ENCODE measurements at places on chromosomes 5 and 9. TPM values are rescaled to one million over a fixed set of nuclear protein-coding genes. Genes with fewer than 3 reads are reported as not detected.
A peak's percentile ranks its signal among the peaks of the same experiment; 100 is the strongest.

DNA sequence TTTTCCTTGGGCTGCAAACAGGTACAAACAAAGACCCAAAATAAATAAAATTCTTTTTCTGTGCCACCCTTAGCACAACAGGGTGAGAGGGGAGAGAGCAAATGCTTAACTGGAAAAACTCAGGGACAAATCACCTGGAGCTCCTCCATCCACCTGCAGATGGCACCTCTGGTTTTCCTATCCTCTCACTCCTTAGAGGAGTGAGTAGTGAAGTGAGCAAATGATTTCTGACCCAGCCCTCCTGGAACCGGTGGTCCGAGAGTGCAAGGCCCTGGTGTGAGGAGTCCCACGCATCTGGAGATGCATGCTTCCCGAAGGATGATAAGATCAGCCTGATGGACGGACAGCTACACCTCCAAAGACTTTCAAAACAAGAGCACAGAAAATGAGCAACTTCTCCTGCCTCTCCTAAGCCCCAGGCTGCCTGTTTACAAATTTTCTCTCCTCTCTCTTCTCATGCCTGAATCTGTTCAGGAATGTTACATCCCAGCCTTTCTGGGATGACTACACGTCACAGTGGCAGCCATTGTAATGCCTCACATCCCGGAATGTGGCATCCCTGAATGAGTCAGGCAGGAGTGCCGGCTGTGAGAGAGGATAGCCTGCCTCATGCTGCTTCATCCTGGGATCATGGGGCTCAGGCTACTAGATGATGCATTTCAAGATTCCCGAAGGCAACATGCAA, 86.4 kb downstream of the ADRB2 start:
- H3K36me3 ChIP-seq: no peaks in the 10 kb centered on the region
- no peak overlapping the region for H3K4me3 ChIP-seq
- no peak overlapping the region for H3K27ac ChIP-seq
- no peaks in the 10 kb centered on the region for H3K27me3 ChIP-seq
- no peak for DNase-seq

GRCh38 chr9:79129865-79130480, 441.8 kb upstream of the TLE4 start:
- no peaks in the 10 kb centered on the region for H3K36me3 ChIP-seq
- H3K27me3 ChIP-seq: peaks cover 2% of the 10 kb centered on the region
- no peak overlapping the region for H3K4me3 ChIP-seq
- no peak overlapping the region for H3K27ac ChIP-seq

GRCh38 chr9:79357616-79358015, 214.1 kb upstream of the TLE4 start:
- H3K4me1 ChIP-seq: peaks cover 7% of the 10 kb centered on the region
- H3K27ac ChIP-seq: no peak overlapping the region
- no peak overlapping the region for H3K4me3 ChIP-seq
- H3K27me3 ChIP-seq: peaks cover 2% of the 10 kb centered on the region

DNA sequence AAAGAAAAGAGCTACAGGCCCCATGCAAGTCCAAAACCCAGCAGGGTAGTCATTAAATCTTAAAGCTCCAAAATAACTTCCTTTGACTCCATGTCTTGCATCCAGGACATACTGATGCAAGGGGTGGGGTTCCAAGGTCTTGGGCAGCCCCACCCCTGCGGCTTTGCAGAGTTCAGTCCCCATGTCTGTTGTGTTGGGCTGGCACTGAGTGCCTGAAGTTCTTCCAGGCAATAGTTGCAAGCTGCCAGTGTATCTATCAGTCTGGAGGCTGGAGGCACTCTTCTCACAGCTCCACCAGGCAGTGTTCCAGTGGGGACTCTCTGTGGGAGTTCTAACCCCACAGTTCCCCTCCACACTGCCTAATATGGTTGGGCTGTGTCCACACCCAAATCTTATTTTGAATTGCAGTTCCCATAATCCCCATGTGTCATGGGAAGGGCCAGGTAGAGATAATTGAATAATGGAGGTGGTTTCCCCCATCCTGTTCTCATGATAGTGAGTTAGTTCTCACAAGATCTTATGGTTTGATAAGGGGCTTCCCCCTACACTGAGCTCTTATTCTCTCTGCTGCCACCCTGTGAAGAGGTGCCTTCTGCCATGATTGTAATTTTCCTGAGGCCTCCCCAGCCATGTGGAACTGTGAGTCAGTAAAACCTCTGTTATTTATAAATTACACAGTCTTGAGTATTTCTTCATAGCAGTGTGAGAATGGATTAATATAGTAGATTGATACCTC, 237.5 kb upstream of the ADRA1B start:
- H3K4me1 ChIP-seq: no peaks in the 10 kb centered on the region
- DNase-seq: no peak
- H3K4me3 ChIP-seq: no peak overlapping the region
- no peaks in the 10 kb centered on the region for H3K27me3 ChIP-seq
- peaks cover 18% of the 10 kb centered on the region for H3K36me3 ChIP-seq
- no peak overlapping the region for H3K27ac ChIP-seq

GRCh38 chr9:92652461-92652860, 17.5 kb downstream of the IPPK start:
- H3K27me3 ChIP-seq: peaks cover 9% of the 10 kb centered on the region
- H3K27ac ChIP-seq: no peak overlapping the region
- peaks cover 6% of the 10 kb centered on the region for H3K36me3 ChIP-seq
- no peaks in the 10 kb centered on the region for H3K4me1 ChIP-seq
- no peak overlapping the region for H3K4me3 ChIP-seq

- no peak for DNase-seq
- H3K27ac ChIP-seq: no peak overlapping the region
- no peaks in the 10 kb centered on the region for H3K27me3 ChIP-seq
- H3K4me3 ChIP-seq: no peak overlapping the region
These were observed 264.8 kb upstream of the BRINP1 start for GRCh38 chr9:119634006-119634405.

GRCh38 chr5:154077696-154078095, 38.9 kb downstream of the MFAP3 start:
- DNase-seq: no peak
- H3K4me1 ChIP-seq: peaks cover 18% of the 10 kb centered on the region
- peaks cover 13% of the 10 kb centered on the region for H3K27me3 ChIP-seq
- no peak overlapping the region for H3K4me3 ChIP-seq

- DNase-seq: peak; percentile 92
- peaks cover 13% of the 10 kb centered on the region for H3K36me3 ChIP-seq
- H3K4me1 ChIP-seq: peaks cover 52% of the 10 kb centered on the region
- H3K27ac ChIP-seq: peak overlapping the region; percentile 97
- peak overlapping the region; percentile 96 for H3K4me3 ChIP-seq
- peaks cover 24% of the 10 kb centered on the region for H3K27me3 ChIP-seq
These were observed 546 bp downstream of the DNAJB5 start for GRCh38 chr9:34989946-34990635.

- no peak overlapping the region for H3K27ac ChIP-seq
- no peak for DNase-seq
- no peaks in the 10 kb centered on the region for H3K36me3 ChIP-seq
- H3K27me3 ChIP-seq: no peaks in the 10 kb centered on the region
- no peak overlapping the region for H3K4me3 ChIP-seq
These were observed 117.8 kb downstream of the MAST4 start for GRCh38 chr5:66713998-66714397.

GRCh38 chr5:32098890-32099310, 75.2 kb downstream of the GOLPH3 start:
- peaks cover 4% of the 10 kb centered on the region for H3K27me3 ChIP-seq
- H3K36me3 ChIP-seq: no peaks in the 10 kb centered on the region
- H3K4me3 ChIP-seq: no peak overlapping the region
- no peak for DNase-seq
- no peak overlapping the region for H3K27ac ChIP-seq

- H3K36me3 ChIP-seq: no peaks in the 10 kb centered on the region
- peak overlapping the region; percentile 14 for H3K4me3 ChIP-seq
- H3K4me1 ChIP-seq: peaks cover 41% of the 10 kb centered on the region
These were observed 128.4 kb downstream of the TTC39B start for GRCh38 chr9:15178631-15179030.

DNA sequence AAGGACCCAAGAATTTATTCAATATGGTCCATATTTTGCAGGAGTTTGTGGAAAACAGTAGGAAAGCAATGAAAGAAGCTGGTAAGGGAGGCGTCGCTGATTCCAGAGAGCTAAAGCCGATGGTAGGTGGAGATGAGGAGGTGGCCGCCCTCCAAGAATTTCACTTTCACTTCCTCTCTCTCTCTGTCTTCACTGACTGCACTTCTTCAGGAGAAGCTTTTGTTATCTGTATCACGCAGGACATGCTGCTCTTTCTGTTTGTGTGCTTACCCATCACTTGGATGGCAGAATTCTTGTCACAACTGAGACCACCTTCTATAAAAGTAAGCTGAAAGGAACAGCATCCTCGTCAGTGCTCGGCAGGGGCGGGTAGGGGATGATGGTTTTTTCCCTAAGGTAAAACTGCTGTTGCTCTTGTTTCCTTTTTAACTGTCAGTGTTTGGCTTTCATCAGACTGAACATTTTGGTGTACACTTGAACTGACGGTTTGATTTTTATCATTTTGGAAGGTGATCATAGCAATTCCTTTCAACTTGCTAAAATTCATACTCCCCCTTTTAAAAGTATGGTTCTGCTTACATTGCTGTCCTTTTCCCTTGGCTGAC, 62.4 kb upstream of the FSD1L start:
- H3K4me3 ChIP-seq: no peak overlapping the region
- no peak overlapping the region for H3K27ac ChIP-seq
- H3K4me1 ChIP-seq: peaks cover 6% of the 10 kb centered on the region
- no peak for DNase-seq
- no peaks in the 10 kb centered on the region for H3K36me3 ChIP-seq

- peaks cover 5% of the 10 kb centered on the region for H3K36me3 ChIP-seq
- peaks cover 4% of the 10 kb centered on the region for H3K4me1 ChIP-seq
- H3K27me3 ChIP-seq: no peaks in the 10 kb centered on the region
These were observed 13.7 kb downstream of the SYK start for GRCh38 chr9:90815183-90815943.

DNA sequence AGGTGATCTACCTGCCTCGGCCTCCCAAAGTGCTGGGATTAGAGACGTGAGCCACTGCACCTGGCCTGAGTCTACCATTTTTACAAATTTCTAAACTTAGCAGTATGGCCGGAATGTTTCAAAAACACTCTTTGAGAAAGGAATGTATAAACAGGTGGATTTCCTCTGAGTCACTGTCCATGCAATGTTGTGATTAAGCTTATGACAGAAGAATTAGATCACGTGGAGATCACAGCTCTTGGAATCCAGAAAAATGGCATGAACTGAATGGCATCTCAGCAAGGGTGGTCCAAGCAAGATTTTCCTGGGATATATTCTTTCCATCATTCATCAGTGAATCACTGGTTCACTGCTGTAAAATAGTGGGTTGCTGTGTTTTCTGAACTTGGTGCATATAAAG, 865.0 kb downstream of the PTPRD start:
- no peaks in the 10 kb centered on the region for H3K27me3 ChIP-seq
- H3K4me1 ChIP-seq: no peaks in the 10 kb centered on the region
- no peak overlapping the region for H3K4me3 ChIP-seq

- no peak for DNase-seq
- H3K27ac ChIP-seq: no peak overlapping the region
- H3K4me1 ChIP-seq: no peaks in the 10 kb centered on the region
- H3K4me3 ChIP-seq: no peak overlapping the region
- H3K36me3 ChIP-seq: no peaks in the 10 kb centered on the region
- peaks cover 4% of the 10 kb centered on the region for H3K27me3 ChIP-seq
These were observed 57.0 kb downstream of the CFAP90 start for GRCh38 chr5:7793895-7794294.

DNA sequence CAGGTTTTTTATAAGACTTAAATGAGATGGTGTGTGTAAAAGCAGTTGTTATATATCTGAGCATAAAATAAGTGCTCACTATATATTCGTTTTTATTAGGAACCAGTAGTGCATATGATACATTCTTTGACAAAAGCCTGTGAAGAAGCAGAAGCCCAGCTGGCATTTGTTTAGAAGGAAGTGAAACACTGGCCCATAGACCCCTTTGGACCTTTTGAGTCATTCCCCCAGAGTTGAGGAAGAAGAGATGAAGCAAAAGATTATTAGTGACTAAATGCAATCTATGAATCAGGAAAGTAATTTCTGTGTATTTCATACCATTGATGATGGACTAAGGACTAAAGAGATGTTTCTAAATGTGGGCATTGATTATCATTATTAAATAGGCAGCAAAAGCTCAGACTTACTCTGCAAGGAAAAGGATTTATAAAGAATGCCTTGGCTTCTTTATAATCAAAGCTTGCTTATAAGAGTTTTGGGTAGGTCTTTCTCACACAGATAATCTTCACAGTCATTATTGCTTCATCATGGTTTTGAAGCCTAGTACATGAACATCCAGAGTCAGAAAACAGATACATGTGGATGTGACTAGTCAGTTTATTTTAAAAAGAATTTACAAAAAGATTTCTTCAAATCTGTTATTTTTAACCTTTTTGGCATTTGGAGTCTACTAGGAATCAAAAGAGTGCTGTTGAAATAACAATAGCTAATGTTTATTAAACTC, 16.9 kb upstream of the FER start:
- no peak overlapping the region for H3K4me3 ChIP-seq
- no peak overlapping the region for H3K27ac ChIP-seq
- no peak for DNase-seq
- peaks cover 27% of the 10 kb centered on the region for H3K4me1 ChIP-seq
- peaks cover 19% of the 10 kb centered on the region for H3K27me3 ChIP-seq

The WWC1 gene
- 1.5 TPM for total RNA-seq

The LRRC19 gene
- not detected for total RNA-seq

The SPATA31C1 gene
- total RNA-seq: not detected

The TAF11L5 gene
- 0.83 TPM for total RNA-seq

The RASEF gene
- total RNA-seq: 0.25 TPM

The SLC1A3 gene
- total RNA-seq: 1.6 TPM

Measured in glutamatergic neuron (in vitro differentiated cells).